ENCODE measurements at places on chromosomes 3 and 15. TPM values are rescaled to one million over a fixed set of nuclear protein-coding genes. Genes with fewer than 3 reads are reported as not detected.
A peak's percentile ranks its signal among the peaks of the same experiment; 100 is the strongest.

GRCh38 chr3:167866331-167866730 lies 130.8 kb downstream of the SERPINI1 start:
- no peak overlapping the region for H3K27ac ChIP-seq
- no peaks in the 10 kb centered on the region for H3K36me3 ChIP-seq
- H3K4me1 ChIP-seq, result no peaks in the 10 kb centered on the region

DNA sequence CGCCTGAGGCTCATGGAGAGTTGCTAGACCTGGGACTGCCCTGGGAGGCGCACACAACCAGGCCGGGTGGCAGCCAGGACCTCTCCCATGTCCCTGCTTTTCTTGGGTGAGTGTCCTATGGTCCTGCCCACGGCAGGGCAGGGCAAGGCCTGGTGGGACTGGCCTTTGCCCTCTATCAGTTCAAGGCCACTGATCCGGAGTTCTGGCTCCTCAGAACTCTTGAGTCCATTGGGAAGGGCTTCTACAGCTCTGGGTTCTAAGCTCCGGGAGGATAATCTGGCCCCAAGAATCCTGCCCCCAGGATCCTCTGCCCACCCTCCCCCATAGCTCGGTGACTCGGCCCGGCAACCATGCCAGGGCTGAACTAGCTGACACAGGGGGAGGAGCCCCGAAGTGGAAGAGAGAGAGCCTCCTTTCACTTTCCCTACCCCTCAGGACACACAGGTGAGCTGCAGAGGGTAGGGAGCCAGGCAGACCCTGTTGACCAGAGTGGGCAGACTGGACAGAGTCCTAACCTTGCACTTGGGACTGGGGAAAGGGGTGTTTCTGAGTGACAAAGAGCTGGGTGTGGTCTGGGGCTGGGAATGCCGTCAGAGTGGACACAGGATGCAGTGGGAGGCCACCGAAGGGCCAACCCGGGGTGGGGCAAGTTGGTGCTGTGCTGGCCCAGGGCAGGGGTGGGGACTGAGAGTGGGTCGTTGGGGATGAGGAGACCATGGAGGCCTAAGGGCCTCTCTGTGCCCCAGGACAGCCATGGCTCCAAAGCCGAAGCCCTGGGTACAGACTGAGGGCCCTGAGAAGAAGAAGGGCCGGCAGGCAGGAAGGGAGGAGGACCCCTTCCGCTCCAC lies 664 bp downstream of the PARP3 start:
- H3K27ac ChIP-seq, result peak overlapping the region; percentile 90
- peaks cover 28% of the 10 kb centered on the region for H3K4me1 ChIP-seq
- DNase-seq, result peak; percentile 81
- H3K27me3 ChIP-seq, result no peaks in the 10 kb centered on the region

DNA sequence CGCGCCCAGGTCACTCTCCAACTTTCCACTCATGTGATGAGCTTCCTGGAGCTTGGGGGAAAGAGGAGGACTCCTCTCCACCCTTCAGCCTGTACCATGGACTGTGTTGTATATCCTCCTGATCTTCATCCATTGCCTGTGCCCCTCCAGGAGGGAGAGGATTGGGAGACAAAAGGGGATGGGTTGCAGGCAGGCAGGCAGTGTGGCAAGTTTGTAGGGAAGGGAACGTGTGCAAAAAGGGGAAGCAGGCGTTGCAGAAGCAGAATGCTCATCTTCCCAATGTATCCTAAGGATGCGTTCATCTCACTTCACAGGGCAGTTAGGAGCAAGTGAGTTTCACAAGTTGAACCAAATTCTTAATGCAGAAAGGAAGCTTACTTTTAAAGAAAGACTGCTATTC lies 28.1 kb upstream of the GHSR start:
- no peak overlapping the region for H3K27ac ChIP-seq
- H3K4me3 ChIP-seq, result peak overlapping the region; percentile 77
- peaks cover 3% of the 10 kb centered on the region for H3K27me3 ChIP-seq
- H3K4me1 ChIP-seq, result peaks cover 9% of the 10 kb centered on the region

The FILIP1L gene
- total RNA-seq, result 0.11 TPM

DNA sequence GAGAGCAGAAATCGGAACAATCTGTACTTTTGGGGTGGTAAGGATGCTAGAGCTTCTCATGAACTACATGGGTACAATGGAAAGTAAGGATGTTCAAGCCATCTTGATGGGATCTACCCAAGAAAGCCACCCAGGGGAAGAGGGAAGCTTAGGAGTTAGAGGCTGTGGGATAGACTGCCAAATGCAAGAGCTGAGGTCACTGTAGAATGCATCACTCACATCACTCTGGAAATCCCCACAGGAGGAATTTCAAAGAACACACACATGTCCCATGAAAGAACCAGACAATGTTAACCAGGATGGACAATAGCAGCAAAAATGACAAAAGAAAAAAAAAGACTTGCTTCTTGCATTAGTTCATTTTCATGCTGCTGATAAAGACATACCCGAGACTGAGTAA lies 32.8 kb upstream of the UBE2E2 start:
- peaks cover 5% of the 10 kb centered on the region for H3K27me3 ChIP-seq
- H3K27ac ChIP-seq, result no peak overlapping the region
- no peak for DNase-seq
- H3K4me1 ChIP-seq, result no peaks in the 10 kb centered on the region
- H3K36me3 ChIP-seq, result no peaks in the 10 kb centered on the region

DNA sequence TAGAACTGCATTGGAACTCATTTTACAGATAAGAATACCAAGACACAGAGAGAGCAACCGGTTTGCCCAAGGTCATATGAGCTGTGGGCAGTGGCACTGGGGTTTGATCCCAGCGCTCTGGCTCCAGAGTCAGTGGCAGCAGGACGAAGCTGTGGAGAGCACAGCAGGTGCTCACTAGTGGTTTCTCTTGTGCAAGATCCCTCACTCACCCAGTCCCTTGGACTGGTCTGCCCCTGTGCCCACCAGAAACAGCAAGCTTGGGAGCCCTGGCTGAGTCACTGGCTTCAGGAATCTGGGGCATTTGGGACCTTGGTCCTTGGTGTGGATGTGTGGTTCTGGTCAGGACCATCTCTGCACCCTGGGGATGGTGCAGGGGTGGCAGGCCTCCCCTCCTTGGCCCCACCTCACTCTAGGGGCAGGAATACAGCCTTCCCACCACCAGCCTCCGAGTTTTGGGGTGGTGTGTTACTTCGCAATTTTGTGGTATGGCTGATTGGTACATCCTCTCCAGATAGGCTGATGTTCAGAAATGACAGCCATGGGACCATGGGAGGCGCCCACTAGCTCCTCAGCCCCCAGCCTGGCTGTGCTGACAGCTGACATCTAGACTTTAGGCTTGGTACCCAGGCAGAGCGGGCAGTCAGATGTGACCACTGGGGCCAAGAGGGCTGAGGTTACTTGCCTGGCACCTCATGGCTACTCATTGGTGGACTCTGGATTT lies 104.6 kb downstream of the LSM3 start:
- H3K27ac ChIP-seq, result no peak overlapping the region
- no peaks in the 10 kb centered on the region for H3K27me3 ChIP-seq
- DNase-seq, result no peak
- no peaks in the 10 kb centered on the region for H3K36me3 ChIP-seq
- H3K4me3 ChIP-seq, result no peak overlapping the region
- H3K4me1 ChIP-seq, result no peaks in the 10 kb centered on the region

DNA sequence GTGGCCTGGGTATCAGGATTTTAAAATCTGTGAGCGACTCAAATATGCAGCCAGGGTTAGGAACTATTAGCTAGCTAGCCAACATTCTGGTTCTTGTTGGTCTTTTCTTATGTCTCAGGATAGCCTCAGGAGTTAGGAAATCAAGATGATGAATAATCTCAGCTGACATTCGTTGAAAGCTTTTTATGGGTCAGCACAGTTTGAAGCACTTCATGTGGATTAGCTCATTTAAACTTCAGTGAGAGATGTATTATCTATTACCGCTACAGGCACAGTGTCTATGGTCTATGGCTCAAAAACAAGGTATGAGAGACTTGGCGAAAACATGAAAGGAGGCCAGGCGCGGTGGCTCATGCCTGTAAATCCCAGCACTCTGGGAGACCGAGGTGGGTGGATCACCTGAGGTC lies 187.5 kb upstream of the THRB start:
- no peak overlapping the region for H3K4me3 ChIP-seq
- peaks cover 16% of the 10 kb centered on the region for H3K4me1 ChIP-seq
- no peak for DNase-seq
- H3K27me3 ChIP-seq, result peaks cover 26% of the 10 kb centered on the region

DNA sequence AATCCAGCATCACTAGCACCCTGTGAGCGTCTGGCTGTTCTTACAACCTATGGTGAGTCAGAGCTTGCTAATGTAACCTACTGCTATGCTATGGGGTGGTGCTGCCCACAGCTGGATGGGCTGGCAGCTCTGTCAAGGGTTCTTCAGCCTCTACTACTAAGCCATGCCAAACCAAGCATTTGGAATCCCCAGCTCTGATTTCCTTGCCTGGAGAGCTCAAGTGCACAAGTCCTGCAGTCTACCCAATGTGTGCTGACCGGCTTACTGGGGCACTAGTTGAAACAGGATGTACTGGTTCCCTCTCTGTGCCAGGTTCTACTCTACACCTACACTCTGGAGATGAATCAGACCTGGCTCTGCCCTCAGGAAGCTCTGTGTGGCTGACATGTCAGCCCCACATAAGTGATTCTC lies 4.2 kb downstream of the TEX264 start:
- DNase-seq, result peak; percentile 54
- H3K4me1 ChIP-seq, result peaks cover 77% of the 10 kb centered on the region
- H3K27me3 ChIP-seq, result no peaks in the 10 kb centered on the region
- peaks cover 17% of the 10 kb centered on the region for H3K36me3 ChIP-seq
- H3K27ac ChIP-seq, result peak overlapping the region; percentile 65
- no peak overlapping the region for H3K4me3 ChIP-seq

DNA sequence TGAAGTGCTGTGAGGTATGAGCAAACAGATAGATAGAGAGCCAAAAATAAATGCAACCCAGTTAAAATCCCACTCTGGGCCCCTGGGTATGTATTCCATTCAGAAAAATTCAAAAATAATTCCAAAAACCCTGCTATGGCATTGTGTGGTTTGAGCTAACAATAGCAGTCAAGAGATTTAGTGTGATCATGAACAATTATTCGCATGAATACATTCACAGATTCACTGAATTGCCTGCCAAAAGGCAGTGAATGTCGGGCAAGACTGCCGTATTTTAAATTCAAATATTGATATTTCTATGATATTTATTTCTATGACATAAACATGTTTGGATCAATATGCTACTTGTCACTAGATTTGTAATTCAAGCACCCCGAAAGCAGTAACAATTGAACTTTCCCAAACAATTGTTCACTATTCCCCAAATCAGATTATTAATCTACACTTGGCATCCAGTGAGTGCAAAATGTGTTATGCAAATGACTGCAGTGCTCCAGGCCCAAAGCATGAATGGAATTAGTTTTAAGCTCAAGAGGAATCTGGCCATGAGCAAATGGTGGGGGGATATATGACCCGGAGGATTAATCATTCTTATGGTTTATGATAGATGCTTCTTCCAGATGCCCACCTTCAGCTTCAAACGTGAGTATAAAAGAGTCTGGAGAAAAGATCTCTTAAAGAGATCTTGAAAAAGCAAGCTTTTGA lies 417.0 kb upstream of the MEIS2 start:
- no peaks in the 10 kb centered on the region for H3K36me3 ChIP-seq
- no peak overlapping the region for H3K4me3 ChIP-seq
- H3K4me1 ChIP-seq, result no peaks in the 10 kb centered on the region

The AMT gene
- total RNA-seq, result 4.4 TPM

DNA sequence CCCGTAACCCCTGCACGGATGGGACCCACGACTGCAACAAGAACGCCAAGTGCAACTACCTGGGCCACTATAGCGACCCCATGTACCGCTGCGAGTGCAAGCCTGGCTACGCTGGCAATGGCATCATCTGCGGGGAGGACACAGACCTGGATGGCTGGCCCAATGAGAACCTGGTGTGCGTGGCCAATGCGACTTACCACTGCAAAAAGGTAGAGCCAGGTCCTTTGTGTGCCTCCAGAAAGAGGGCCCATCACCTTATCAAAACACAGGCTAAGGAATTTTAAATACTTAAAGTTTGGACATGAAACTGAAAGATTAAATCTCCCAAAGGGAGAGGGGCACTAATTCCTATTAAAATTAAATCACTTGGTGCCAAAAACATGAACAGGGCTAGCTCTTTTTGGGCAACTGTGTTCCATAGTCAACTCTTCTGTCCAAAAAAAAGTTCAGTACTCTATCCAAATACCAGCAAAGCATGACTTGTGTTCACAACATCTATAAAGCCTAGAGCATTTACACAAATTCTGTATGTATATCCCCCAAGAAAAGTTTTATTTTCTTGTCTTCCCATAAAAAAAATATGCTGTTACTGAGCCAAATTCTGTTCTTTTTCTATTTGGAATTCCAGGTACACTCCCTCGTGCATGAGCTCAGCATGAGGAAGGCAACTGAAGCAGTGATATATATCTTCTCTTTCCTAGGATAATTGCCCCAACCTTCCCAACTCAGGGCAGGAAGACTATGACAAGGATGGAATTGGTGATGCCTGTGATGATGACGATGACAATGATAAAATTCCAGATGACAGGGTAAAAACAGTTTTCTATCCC lies 9.2 kb downstream of the THBS1 start:
- no peak for DNase-seq
- no peak overlapping the region for H3K27ac ChIP-seq
- no peak overlapping the region for H3K4me3 ChIP-seq
- H3K27me3 ChIP-seq, result no peaks in the 10 kb centered on the region
- H3K4me1 ChIP-seq, result peaks cover 6% of the 10 kb centered on the region
- no peaks in the 10 kb centered on the region for H3K36me3 ChIP-seq

The CADM2 gene
- not detected for total RNA-seq

The XCR1 gene
- total RNA-seq, result not detected

The CPA3 gene
- total RNA-seq, result not detected

DNA sequence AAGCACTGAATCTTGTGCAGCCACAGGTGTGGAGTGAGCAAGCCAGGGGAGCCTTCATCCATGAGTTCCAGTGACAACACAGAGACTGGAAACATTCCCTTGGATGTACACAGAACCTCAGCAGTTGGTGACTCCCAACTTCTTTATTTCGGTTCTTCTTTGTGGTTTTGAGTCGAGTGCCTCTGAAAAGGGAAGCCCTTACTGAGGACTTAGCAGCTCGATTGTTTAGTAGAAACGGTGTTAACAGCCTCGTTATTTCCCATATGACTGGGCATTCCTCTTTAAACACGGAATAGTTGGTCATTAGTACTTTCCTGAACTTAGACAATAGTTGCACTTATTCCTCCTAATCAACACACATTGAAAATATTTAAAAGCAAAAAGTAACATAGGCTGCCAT lies 7.7 kb downstream of the SLCO3A1 start:
- H3K36me3 ChIP-seq, result no peaks in the 10 kb centered on the region
- no peaks in the 10 kb centered on the region for H3K27me3 ChIP-seq
- H3K4me3 ChIP-seq, result no peak overlapping the region
- peaks cover 62% of the 10 kb centered on the region for H3K4me1 ChIP-seq
